SW 1271 (cell line): ENCODE measurements at places on chromosomes 13 and 19.

- DNase-seq = no peak
These were observed 44.7 kb upstream of the C13orf46 start for GRCh38 chr13:114018461-114019055.

GRCh38 chr13:27201661-27202060, 30.1 kb upstream of the USP12 start:
- no peak for DNase-seq

GRCh38 chr13:38693641-38694040, 6.8 kb downstream of the FREM2 start:
- DNase-seq = no peak

DNA sequence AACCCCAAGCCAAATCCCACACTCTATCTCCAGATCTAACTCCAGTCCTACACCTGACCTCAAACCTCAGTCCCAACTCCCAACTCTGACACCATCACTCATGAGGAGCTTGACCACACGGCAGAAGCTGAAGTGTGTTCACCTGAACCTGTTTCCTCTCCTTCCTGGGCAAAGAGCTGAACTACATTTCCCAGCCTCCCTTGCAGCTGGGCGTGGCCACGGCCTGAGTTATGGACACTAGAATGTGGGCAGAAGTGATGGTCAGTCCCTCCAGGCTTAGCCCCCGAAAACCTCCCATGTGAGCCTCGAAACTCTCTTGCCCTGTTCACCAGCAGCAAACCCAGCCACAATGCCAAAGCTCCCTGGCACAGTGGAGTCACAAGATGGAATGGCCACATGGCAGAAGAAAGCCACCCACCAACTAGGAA, 19.5 kb upstream of the MEIS3 start:
- no peak for DNase-seq

DNA sequence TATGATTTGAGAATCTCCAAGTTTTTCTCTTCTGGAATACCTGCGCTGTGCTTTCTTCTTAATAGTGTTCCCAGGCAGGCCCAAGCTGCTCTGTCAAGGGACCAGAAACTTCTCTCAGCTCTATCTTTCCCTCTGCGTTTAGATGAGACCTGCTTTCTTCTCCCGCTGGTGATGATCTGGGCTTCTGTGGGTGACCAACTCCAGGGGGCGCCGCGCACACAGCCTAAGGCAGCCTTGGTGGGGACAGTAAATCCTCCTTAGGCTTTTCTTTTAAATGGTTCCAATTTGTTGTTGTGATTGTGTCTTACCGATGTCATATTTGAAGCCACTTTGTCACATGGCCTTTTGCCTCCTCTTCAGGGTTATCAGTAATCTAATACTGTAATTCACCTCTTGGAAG, 439.4 kb upstream of the KLF12 start:
- DNase-seq = no peak

GRCh38 chr13:30752201-30752797, 17.0 kb downstream of the ALOX5AP start:
- no peak for DNase-seq
